ENCODE measurements at places on chromosomes 6 and 20.

DNA sequence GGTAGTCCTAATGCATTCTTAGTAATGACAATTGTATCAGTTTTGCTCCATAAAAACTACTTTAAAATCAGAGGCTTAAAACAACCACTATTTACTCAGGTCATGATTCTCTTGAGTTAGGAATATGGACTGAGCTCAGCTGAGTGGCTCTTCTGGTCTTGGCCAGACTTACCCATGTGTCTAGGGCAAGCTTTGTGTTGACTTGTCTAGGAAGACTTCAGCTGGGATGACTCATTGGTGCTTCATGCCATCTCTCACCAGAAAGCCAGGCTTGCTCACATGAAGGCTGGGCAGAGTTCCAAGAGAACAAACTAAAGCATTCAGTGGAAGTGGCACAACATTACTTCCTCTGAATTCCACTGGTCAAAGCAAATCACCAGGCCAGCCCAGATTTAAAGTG, 155.3 kb downstream of the DHX35 start:
- DNase-seq = no peak

DNA sequence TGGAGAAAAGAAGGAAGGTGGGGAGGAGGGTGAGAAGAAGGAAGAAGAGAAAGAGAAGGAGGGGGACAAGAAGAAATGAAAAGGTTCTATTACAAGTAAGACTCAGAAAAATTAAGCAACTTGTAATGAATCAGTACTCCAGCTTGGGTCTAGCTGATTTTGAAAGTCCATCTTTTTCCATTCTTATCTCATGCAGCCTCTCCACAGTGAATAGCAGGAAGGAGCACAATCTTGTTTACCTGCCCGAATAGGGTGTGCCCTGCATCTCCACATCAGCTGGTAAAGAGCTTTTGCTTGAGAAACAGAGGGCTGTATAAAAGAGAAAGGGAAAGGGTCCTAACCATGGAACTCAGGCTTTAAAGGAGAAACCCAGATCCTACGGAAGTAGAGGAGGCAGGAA, 348.8 kb downstream of the TPBG start:
- no peak for DNase-seq

GRCh38 chr6:167454003-167454402, 129.1 kb downstream of the TTLL2 start:
- no peak for DNase-seq

DNA sequence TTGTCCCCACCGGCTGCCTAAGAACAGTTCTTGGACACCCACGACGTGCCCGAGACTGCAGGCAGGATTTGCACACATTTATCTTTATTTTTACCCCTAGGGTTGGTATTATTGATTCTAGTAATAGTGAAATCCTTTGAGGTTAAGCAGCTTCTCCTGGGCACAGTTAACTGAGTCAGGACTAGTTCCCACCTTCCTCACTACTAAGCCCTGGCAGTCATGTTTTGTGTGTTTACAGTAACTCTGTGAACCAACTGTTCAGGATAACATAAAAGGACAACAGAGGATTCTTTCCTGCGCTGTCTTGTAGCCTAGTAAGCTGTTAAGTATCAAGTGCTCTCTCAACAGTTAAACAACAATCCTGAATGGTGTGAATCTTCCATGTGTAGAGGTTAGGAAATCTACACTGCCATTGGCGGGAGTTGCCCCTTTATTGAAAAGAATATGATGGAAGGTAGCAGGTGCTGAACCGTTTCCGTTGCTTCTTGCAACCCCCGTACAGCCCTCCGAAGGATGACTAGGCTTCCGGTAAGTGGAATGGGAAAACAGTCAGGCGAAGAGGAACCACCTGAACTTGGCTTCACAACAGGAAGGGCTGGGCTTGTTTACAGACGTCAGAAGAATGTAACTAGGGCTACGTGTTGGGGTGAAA, 979 bp upstream of the SOD2 start:
- DNase-seq = no peak

DNA sequence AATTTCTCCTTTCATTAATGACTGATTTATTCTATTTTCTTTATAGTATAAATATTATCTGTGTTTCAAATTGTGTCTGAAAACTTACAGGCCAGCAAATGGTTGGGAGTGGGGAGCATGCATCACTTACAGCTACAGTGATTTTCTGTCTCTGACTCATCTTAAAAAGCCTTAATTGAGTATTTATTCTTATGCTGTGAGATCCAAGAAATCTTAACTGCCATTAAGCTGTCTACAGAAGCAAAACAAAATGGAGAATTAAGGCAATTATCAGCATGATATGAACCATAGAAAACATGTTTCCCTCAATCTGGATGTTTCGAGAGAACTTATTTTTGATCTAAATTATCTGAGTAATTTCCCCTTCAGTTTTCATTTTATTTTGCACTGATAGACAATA, 831.2 kb downstream of the KIF16B start:
- DNase-seq = no peak

GRCh38 chr20:61936701-61937131, 129.0 kb downstream of the TAF4 start:
- DNase-seq = no peak

DNA sequence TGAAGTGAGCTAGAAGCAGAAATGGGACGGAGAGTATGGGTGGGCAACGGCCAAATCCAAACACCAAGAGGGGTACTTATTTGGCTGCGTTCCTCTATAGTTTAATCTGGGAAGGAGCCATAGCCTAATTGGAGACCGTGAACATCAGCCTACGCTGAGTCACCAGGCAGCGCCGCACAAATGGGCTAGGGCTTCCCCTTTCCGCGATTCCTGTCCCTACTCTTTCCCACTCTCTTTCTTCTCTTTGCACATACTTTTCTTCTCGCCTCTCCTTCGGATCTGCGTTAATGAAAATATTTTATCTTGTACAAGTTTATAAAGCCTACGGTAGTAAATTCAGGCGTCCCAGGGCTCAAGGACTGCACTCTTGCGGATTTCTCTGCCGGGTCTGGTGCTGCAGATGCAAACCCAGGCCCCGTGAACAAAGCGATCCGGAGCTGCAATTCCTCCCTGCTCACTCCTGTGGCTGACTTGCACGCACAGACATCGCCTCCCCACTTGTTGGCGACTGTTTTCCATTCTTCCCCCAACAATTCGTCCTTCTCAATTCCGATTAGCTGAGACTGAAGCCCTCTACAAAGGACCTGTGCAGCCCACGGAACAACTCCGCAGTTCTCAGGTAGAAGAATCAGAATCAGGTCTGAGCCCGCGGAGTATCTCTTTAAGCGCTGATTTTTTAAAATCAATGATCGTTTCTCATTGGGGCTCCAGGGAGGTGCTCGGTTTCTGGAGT, 4.2 kb upstream of the TBX18 start:
- DNase-seq = no peak

DNA sequence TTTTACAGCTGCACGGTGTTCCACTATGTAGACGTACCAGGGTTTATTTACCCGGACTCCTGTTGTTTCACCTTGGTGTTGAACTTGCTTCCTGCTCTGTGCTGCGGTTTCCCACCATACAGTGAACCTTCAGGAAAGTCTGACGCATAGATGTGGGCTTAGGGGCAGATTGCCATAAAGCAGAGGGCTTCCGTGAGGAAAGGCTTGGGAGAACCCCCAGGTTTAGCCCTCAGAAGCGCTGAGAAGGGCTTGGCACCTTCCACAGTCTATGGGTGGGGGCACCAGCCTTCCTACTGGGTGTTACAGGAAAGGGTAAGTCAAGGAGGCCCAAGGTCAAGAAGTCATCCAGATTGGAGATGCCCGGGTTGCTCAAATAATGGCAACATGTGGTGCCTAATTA, 19.2 kb upstream of the MRPS18A start:
- DNase-seq = no peak

DNA sequence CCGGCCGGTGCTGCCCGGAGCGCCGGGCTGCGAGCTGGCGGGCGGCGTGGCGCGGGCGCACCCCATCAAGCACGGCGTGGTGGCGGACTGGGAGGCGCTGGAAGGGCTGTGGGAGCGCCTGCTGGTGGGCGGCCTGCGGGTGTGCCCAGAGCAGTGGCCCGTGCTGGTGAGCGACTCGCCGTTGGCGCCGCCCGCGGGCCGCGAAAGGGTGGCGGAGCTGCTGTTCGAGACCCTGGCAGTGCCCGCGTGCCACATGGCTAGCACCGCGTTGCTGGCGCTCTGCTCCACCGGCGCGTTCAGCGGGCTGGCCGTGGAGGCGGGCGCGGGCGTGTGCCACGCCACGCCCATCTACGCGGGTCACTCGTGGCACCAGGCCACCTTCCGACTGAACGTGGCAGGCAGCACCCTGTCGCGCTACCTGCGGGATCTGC, 517 bp downstream of the ACTL10 start:
- DNase-seq = no peak

DNA sequence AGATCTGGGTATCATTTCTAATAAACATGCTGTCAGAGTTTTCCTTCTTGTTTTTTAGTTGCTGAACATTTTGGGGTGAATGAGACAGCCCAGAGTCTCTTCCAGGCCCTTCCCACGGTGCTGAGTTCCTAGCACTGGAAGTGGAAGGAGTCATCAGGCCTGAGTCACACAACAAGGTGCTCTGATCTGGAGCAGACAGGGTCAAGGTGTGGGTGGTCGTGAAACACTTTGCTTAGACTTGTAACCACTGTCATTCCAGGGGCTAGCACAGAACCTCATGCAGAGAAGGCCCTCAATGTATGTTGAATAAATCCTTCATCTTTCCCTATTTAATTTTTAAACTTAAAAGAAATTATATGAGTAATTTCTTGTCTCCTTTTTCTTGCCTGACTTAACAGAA, 60.6 kb downstream of the TXLNB start:
- no peak for DNase-seq

DNA sequence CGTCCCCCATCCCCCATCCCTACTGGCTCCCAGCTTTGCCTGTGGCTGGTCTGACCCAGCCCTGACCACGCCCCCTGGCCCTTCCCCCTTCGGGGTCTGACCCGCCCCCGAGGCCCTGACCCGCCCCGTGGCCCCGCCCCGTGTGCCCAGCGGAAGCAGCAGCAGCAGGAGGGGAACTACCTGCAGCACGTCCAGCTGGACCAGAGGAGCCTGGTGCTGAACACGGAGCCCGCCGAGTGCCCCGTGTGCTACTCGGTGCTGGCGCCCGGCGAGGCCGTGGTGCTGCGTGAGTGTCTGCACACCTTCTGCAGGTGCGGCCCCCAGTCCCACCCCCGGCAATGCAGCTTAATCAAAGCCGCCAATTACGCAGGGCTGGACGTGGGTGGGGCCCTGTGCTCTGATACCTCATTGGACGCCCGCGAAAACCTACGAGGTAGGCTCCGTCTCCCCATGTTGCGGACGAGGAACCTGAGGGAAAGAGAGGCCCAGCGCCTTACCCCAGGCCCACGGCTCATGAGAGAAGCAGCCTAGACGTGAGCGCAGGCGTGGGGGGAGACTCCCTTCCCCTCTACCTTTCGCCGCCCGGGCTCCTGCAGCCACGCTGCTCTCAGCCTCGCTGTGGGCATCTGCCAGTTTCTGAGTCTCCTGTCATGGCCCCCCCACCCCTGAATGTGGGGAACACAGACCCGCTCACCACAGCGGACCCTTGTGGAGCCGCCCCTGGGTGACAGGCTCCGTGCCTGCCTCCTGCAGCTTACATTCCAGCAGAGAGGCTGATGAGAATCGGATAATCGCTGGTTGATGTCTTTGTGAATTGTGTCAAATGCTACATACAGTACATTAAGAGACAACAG, 12.8 kb downstream of the RBCK1 start:
- no peak for DNase-seq
